ENCODE measurements at places on chromosomes 2 and 18.

GRCh38 chr2:120963997-120964705 is 228.5 kb downstream of the GLI2 start:
- no peak for DNase-seq

DNA sequence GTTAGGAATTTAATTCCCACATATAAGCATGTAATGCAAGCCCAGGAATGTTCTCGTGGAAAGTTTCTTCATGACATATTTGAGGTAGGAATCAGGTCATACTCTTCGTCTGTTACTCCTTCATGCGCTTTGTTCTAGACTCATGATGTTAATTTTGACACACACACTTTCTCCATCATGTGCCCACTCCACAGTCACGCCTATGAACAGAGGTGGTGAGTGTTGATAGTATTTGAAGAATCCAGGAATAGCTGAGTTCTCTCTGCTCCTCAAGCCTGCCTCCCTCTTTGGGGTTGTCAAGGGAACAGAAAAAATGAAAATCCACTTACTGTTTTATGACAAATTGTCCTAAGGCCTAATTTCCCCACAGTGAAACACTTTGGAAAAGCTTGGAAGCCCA is 117.3 kb upstream of the SERPINE2 start:
- no peak for DNase-seq

DNA sequence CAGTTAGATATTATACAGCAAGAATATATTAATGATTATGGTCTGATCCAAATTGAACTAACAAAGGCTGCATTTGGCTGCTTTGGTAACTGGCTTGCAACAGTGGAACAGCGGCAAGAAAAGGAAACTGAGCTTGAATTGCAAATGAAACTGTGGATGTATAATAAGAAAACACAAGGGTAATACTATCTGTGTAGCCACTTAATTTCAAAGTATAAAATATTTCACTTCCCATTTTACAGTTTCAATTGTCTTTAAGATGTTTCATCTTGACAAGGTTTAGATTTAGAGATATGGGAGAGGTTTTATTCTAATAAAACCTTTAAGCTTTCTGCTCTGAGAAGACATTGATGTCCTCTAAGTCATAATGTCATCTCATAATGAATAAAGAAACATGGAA is 23.8 kb downstream of the WDR75 start:
- no peak for DNase-seq

DNA sequence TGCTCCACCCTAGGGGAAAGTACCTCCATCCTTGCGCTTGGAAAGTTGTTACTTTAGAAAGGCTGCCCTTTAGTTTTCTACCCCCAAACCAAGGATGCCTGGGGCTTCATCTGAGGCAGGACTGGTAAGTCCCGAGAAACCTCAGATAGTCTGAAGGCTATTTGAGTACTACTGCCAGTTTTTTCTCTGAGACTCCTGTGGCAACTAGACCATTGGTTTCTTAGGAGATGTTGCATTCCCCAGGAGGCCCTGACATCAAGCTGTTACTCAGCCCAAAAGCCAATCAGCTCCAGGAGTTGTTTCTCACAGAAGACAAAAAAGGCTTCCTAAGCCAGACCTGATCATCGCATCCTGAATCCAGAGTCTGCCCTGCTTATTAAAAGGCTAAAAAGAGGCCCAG is 67.2 kb downstream of the COLEC12 start:
- DNase-seq: no peak

DNA sequence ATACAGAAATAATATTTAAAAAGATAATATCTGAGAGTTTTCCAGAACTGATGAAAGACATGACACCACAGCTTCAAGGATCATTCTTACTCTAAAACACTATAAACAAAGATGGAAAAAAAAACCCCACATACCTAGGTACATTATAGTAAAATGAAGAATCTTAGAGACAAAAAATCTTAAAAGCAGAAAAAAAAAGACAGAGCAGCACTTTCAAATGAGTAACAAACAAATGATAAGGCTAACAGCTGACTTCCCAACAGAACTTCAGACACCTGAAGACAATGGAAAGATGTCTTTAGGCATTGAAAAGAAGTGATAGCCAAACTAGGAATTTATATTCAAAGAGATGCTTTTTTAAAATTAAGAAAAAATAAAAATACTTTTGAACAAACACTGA is 21.2 kb upstream of the AFF3 start:
- no peak for DNase-seq

GRCh38 chr18:69898241-69898861 is 49.3 kb downstream of the CD226 start:
- peak; percentile 45 for DNase-seq

DNA sequence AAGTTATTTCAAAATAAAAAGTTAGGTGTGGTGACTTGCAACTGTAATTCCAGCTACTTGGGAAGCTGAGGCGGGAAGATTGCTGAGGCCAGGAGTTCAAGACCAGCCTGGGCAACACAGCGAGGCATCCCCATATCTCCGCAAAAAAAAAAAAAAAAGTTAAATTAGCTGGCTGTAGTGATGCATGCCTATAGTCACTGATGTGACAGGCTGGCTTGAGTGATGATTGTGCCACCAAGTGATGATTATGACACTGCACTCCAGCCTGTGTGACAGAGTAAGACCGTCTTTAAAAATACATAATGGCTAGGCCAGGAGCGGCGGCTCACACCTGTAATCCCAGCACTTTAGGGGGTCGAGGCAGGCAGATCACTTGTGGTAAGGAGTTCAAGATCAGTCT is 11.5 kb downstream of the SMPD4 start:
- DNase-seq: no peak

- no peak for DNase-seq
Measured at GRCh38 chr2:100010606-100011005, 131.8 kb downstream of the AFF3 start.

DNA sequence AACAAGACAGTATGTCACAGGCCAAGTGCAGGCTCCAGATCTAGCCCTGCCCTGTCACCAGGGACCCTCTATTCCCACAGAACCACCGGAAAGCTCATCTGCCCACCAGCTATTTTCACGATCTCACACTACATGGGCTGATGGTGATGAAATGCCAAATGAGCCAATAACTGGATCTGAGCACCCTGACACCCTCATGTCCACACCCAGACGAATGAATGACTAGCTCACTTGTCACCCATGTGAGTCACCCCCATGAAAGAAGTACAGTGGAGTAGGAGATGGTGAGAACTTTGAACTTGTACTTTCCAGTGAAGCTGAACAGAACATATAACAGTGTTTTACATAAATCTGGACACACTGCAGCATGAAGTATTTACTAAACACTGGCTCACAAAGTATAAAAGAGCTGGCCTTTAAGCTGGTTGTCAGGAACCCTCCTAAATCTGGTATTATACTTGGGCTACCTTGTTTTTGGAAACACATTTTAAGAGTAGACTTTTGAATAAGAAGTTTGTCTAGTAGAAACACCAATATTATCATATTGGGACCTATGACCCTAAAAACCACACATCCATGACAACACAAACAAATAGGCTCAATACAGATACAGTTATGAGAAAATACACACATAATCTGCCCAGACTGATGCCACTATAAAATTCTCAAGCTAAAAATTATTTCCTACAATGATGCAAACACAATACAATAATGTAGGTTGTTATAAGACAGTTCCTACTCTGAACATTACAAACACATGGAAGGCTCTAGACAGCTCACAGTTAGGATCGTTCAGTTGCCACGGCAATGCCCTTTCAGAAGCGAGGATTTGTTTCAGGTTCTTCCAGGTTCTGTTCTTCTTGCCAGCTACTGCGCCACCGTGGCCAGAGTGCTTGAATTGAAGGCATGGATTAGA is 19.0 kb downstream of the INO80C start:
- DNase-seq: no peak

- no peak for DNase-seq
Measured at GRCh38 chr2:138187221-138187620, 222.9 kb downstream of the HNMT start.

DNA sequence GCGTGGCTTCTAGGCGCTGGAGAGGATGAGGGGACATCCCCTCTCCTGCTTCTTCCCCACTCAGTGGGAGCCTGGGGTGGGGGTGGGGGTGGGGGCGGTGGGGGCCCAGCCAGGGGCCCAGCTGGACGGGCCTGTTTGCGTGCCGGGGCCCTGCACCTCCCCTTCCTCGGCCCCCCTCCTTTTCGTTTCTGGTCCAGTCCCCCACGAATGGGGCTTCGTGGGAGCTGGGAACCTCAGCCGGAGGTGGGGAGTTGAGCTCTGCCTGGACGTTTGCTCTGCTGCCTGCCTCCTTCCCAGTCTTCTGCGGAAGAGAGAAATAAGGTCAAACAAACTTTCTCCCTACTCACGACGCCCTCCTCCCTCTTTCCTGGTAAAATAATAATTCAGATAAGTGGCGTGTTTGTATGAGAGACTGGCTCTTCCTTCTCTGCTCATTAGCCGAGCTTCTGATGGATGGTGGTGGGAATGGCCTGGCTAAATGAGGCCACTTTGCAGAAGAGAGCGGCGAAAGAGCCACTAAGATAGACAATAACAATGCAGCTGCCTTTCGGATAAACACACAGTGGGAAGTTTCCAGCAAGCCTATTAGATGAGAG is 782 bp downstream of the MTA3 start:
- peak; percentile 34 for DNase-seq

- no peak for DNase-seq
Measured at GRCh38 chr18:28041366-28041765, 135.6 kb downstream of the CDH2 start.

GRCh38 chr2:44770221-44771195 is 171.0 kb upstream of the SIX3 start:
- DNase-seq: peak; percentile 21

GRCh38 chr18:35241448-35241804 is 592 bp downstream of the ZNF397 start:
- no peak for DNase-seq

DNA sequence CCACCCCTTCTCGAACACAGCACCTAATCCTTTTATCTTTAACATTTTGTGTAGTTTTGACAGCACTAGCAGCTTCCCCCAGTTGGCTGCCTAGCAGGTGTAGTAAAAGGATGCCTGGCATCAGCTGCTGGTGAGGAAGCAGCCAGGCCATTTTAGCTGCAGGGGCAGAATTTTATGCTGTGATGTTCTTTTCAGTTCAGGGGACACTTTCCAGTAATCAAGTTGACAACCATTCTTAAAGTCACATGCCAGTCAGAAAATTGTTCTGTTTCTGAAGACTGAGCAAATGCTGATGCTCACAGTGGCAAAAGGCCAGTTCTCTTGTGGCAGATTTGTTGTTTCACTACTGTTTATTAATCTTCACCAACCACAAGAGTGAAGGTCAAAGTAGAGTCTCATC is 570.8 kb downstream of the CCDC85A start:
- no peak for DNase-seq

GRCh38 chr2:119234021-119235019 is 10.7 kb downstream of the STEAP3 start:
- DNase-seq: peak; percentile 27

- no peak for DNase-seq
Measured at GRCh38 chr18:39453882-39454281, 1888.3 kb upstream of the CELF4 start.

DNA sequence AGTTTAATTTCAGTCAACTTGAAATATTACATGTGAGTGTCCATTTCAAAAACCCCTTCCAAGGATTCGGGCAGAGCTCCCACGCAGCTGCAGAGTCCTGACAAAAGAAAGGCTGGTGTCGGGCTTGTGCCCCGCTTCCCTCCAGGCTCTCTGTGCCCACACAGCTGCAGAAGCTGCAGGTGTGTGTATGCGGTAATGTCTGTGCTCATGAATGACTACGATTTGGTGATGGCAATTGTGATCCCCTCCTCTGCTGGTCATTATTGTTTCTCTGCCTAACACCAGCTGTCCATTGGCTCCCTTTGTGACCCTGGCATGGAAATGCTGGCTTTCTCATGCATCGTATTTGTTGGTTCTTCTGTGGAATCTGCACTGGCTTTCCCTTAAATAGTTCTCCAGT is 224.8 kb downstream of the NUP35 start:
- no peak for DNase-seq

GRCh38 chr2:190173392-190173791 is 110.9 kb upstream of the MSTN start:
- no peak for DNase-seq

GRCh38 chr2:21175895-21176646 is 52.3 kb downstream of the TDRD15 start:
- DNase-seq: no peak

- DNase-seq: no peak
Measured at GRCh38 chr2:106269591-106270291, 75.6 kb upstream of the UXS1 start.

DNA sequence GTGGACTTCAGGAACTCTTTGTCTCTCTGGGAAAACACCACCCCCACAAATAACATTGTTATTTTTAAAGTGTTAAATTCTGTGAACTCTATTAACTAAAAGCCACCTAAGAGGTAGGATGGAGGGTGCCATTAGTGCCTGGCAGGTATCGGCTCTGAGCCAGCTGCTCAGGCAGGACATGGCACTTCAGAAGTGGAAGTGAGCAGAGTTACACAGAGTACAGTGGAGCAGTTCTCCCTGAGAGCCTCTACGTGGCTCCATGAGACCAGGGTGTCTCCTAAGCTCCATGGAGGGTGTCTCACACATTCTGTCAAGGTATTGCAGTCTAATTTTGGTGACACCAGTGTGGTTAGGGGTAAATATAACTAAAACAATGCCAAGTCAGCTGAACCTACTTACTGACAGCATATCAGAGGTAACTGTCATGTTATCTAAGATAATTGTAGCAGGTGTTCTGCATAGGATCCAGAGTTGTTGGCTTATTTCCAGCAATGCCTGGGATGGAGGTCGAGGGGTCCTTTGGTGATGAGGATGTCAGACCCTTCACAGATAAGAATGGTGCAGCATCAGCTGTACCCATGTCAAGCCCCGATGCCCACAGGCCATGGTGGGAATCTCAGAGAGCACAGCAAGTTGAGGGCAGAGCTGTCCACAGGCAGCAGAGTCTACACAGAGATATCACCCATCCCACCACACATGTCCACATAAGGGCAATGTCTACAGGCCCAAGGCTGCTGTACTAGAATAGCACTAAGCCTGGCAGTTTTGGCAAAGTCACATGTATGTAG is 8.6 kb upstream of the MALL start:
- no peak for DNase-seq

DNA sequence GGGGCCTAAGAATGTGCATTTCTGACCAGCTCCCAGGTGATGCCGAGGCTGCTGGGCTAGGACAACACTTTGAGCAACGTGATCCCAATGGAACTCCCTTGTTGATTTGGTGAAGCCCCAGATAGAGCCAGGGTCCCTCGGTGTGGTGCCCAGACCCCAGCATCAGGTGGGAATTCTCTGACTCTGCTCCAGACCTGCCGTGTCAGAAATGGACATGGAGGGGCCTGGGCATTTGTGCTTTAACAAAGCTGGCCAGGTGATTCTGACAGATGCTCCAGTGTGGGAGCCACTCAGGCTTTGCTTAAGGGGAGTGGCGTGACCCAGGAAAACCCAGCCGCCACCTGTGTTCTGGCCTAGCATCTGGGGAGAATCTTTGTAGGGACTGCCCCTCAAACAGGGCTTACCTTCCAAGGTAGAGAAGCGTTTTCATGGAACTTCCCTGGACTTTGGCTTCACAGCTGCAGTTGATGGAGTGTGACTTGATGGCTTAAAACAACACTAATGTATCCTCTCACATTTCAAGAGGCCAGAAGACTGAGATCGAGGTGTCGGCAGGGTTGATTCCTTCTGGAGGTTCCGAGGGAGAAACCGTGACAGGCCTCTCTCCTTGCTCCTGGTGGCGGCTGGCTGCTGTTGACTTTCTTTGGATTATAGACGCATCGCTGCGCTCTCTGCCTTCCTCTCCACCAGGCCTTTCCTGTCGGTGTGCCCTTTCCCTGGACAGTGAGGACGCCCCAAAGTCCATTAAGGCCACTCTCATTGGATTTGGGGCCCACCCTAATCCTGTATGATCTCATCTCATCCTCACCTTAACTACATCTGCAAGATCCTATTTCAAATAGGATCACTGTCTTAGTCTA is 57.0 kb upstream of the HDAC4 start:
- DNase-seq: no peak

Data from KBM-7 (cell line).